CD8-positive, alpha-beta memory T cell (primary cell): ENCODE measurements at places on chromosomes 6 and 20. TPM values are rescaled to one million over a fixed set of nuclear protein-coding genes. Genes with fewer than 3 reads are reported as not detected.
A peak's percentile ranks its signal among the peaks of the same experiment; 100 is the strongest.

L3MBTL1 gene
- 5.2 TPM for total RNA-seq

MTG2 gene
- 44.6 TPM for total RNA-seq

TNNC2 gene
- not detected for total RNA-seq

DCDC2 gene
- not detected for total RNA-seq

- peak; percentile 9 for DNase-seq
Observed at GRCh38 chr6:28218312-28219248, 6.5 kb upstream of the ZSCAN9 start.

DNA sequence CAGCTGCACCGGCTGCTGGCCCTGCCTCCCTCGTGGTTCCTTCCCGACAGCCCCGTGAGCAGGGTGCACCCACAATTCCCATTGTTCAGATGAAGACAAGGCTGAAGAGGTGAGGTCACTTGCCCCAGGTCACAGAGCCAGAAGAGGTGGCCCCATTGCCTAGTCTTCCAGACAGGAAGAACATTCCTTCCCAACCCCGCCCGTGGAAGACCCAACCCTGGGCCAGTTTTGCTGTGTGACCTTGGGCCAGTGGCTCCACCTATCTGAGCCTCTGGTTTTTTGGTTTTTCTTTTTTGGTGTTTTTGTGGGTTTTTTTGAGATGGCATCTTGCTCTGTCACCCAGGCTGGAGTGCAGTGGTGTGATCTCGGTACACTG lies 61.7 kb downstream of the RIPOR3 start:
- DNase-seq = no peak

- no peak for DNase-seq
Observed at GRCh38 chr6:131828951-131829350, 21.1 kb downstream of the ENPP1 start.

GRCh38 chr6:37878150-37878710 lies 58.7 kb downstream of the ZFAND3 start:
- no peak for DNase-seq

GRCh38 chr6:43927532-43928210 lies 157.7 kb downstream of the VEGFA start:
- no peak for DNase-seq
